ENCODE measurements at places on chromosomes 1 and 21. TPM values are rescaled to one million over a fixed set of nuclear protein-coding genes. Genes with fewer than 3 reads are reported as not detected.

- no peak for DNase-seq
These were observed 29.1 kb downstream of the PIGP start for GRCh38 chr21:37043818-37044217.

The IL20 gene
- total RNA-seq = not detected

The HORMAD1 gene
- not detected for total RNA-seq

GRCh38 chr1:168498159-168498631, 45.6 kb downstream of the XCL2 start:
- no peak for DNase-seq

The CD2 gene
- total RNA-seq = 501 TPM

DNA sequence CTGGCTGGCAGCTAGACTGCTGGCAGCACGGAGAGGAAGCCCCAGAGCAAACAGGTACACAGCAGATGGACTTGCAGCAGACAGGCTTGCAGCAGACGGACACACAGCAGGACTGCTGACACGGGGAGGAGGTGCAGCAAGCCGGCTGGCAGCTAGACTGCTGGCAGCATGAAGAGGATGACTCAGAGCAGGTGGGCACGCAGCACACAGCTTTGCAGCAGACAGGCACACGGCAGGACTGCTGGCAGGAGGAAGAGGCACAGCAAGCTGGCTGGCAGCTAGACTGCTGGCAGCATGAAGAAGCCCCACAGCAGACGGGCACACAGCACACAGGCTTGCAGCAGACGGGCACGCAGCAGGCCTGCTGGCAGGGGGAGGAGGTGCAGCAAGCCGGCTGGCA, 498 bp downstream of the KRTAP10-2 start:
- DNase-seq = no peak

The FTCD gene
- 0.30 TPM for total RNA-seq

DNA sequence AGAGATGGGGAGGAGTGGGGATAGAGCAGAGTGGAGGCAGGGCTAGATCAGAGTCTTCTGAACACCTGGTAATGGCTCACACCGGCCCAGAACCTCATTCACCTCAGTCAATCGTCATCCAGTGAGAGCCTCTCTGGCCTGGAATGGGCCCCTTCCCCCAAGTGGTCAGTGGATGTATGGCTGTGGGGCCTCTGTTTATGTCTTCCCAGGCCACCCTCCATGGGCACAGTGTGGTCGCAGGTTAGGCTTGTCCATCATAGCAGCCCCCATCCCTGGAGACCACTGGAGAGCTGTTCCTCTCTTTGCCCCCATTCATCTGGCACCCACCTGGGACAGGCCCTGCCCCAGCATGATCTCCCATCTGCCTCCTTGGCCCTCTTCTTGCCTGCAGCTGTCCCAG, 29.6 kb upstream of the TENT5C start:
- DNase-seq = no peak

- DNase-seq = no peak
These were observed 99.6 kb upstream of the FBXO28 start for GRCh38 chr1:224014330-224014649.

- no peak for DNase-seq
These were observed 32.3 kb downstream of the RCAN1 start for GRCh38 chr21:34582506-34583150.

DNA sequence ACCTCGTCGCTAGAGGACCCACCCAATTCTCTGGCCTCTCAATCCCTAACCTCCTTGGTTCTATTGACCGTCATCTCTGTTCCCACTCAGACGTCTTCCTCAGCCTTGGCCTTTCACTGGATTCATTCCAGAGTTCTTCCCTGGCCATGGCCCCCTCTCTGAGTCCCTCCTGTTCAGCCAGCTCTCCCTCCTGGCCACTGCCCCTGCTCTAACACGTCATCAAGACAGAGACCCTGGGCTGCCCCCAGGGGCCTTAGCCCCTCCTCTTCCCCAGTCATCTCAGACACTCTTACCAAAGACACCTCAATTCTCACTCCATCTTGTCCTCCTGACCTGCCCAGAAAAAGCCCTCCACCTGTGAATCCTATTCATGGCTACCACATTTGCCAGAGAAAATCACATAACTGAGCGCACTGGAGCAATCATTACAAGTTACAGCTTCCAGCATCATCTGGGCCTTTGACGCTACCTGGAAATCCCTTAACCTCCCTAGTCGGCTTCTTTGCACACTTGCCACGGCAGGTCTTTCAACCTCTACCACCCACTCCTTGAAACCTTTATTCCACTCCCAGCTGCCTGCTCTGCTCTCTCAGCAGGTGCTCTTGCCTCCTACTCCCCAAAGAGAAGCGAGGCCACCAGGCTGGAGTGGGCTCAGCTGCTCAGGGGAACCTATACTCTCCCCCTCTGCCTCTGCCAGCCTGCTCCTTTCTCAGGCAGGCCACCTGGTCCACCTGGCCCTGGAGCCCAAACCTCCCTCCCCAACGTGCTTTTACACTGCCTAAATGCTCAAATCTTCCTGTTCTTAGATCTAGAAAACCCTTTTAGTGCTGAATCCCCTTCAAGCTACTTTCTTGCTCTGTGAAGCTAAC, 14.0 kb downstream of the DCST2 start:
- DNase-seq = no peak

DNA sequence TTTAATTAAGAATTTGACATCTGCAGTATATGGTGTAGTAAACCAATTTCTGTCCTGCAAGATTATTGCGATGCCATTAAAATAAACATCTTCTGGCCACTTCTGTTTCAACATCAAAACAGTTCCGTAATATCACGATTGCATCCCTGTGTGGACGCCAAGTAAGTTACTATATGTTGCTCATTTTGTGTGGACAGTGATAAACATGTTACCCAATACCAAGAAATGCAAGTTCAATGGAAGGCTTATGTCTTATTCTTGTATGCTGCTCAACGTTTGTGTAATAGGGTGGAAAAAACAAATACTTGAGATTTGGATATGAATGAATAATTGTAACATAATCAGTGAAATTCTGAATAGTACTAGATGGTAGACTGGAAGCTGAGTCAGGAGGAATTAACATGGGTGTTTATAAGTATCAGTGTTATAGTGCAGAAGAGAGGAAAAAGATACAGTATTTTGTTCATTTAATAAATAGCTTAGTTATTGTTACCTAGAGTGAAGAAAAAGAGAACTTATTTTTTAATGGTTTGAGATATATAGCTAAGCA, 15.2 kb downstream of the TTC3 start:
- DNase-seq = no peak
